ENCODE measurements at places on chromosomes 1 and 21. TPM values are rescaled to one million over a fixed set of nuclear protein-coding genes. Genes with fewer than 3 reads are reported as not detected.

- no peak for DNase-seq
Measured at GRCh38 chr1:6831366-6831765, 46.1 kb downstream of the CAMTA1 start.

DNA sequence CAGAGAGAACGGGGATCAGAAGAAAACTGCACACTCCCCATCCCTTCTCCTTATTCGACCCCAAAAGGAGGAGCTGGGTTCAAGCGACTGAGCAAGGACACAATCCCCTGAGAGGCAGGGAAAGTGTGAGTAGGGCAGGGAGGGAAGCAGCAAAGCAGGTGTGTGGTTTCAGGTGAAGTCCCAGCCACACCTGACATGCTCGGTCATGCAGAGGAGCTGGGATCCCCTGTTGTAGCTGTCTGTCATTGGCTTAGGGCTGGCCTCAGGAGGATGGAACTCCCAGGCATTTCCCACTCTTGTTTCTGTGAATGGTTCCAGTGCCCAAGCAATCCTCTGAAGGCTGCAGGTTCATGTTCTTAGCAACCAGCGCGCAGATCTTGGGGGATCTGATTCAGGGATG is 150.7 kb downstream of the DSCAM start:
- no peak for DNase-seq

DNA sequence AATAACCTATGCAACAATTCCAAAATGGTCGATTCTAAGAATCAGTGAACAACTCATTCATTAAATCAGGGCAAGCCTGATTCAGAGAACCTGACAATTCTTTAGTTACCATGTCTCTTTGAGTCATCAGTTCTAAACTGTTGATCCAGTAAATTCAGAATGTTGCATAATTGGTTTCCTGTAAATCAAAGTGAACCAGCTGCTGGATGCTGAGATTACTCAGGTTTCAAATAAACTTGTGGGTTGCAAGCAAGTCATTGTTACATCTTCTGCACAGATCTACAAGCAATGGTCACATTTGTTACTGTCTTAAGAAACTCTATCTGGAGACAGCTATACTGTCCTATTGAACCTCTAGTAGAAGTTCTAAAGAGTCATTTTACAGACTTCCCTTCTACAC is 16.5 kb downstream of the PLA2G2D start:
- DNase-seq: no peak

DNA sequence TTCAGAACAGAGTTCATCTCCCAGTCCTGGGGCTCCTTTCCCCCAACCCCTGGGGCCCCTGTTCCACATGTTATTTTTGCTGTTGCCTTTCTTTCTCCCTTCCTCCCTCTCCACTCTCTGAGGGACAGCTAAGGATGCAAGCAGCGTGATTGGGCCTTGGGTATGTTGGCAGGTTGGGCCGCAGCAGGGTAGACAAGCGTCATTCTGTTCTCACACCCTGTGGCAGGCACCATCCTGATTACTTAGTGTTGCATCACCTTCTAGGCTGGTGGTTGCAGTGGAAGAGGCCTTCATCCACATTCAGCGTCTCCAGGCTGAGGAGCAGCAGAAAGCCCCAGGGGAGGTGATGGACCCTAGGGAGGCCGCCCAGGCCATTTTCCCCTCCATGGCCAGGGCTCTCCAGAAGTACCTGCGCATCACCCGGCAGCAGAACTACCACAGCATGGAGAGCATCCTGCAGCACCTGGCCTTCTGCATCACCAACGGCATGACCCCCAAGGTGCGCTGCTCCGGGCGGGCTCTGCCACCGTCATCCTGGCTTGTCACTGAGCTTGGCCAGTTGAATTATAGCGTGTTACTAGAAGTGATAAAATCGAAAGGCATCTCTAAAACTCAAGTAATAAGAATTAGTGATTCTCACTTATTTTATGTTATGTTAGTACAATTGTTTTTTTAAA is 43.4 kb downstream of the VANGL1 start:
- DNase-seq: no peak

GRCh38 chr1:243409284-243409683 is 153.4 kb downstream of the SDCCAG8 start:
- no peak for DNase-seq

DNA sequence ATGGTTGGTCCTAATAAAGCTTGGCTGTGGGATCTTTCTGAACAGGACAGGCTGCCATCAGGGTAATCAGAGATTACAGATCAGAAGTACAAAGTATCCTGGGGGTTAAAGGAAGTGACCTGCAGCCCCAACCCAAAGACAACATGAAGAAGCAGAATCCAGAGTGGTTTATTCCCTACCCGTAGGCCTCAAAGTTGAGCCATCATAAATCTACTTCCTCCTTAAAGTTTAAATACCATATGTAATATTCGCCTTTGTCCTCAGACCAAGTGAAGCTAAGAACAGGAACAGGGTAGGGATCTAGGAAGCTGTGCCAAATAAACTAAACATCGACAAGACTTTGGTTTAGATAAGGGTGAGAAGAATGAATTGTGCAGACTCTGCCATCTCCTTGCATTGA is 15.9 kb upstream of the DHX9 start:
- DNase-seq: no peak

DNA sequence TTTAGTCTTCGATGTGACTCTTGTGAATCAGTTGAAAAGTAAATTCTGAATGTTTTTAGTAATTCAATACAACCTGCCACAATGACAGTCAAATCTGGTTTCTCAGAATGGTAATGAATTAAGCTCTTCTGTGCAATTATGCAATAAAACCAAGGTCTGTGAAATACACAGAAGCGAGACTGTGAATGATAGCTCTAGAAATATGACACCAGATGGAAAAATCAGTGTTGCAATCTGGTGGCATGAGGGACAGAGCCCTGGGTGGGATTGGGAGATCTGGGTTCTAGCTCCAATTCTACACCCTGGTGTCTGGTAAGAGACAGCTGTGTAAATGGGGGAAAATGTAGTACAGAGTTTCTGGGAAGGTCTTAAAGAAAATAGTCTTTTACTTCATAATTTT is 586.4 kb upstream of the ZRANB2 start:
- DNase-seq: no peak

Gene DNAJC28
- 2.6 TPM for total RNA-seq

Gene VSIG8
- total RNA-seq: not detected

Gene LCE5A
- total RNA-seq: not detected
